ENCODE measurements at places on chromosomes 12 and 14. TPM values are rescaled to one million over a fixed set of nuclear protein-coding genes. Genes with fewer than 3 reads are reported as not detected.

The KCNH5 gene
- 1.5 TPM for total RNA-seq

DNA sequence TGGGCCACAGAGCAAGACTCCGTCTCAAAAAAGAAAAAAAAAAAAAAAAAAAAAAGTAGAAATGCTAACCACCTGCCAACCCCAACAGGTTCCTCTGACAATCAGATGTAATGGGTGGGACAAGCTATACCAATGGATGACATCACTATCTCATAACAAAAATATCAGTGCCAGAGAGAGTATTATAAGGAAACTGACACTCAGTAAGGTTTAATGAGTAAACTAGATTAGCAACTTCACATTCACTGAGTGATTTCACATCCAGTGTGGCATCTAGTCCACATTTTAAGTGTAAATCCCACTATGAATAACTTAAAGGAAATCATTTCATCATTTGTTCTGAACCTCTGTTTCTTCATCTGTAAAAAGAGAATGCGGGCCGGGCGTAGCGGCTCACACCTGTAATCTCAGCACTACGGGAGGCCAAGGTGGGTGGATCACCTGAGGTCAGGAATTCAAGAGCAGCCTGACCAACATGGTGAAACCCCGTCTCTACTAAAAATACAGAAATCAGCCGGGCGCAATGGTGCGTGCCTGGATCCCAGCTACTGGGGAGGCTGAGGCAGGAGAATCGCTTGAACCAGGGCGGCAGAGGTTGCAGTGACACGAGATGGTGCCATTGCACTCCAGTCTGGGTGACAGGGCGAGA lies 1.8 kb downstream of the SART3 start:
- no peak for DNase-seq

The ERBB3 gene
- total RNA-seq, result 5.1 TPM

The CS gene
- 375 TPM for total RNA-seq

GRCh38 chr12:58530742-58531062 lies 389.6 kb downstream of the LRIG3 start:
- no peak for DNase-seq

GRCh38 chr12:96210376-96211055 lies 16.3 kb downstream of the ELK3 start:
- no peak for DNase-seq

DNA sequence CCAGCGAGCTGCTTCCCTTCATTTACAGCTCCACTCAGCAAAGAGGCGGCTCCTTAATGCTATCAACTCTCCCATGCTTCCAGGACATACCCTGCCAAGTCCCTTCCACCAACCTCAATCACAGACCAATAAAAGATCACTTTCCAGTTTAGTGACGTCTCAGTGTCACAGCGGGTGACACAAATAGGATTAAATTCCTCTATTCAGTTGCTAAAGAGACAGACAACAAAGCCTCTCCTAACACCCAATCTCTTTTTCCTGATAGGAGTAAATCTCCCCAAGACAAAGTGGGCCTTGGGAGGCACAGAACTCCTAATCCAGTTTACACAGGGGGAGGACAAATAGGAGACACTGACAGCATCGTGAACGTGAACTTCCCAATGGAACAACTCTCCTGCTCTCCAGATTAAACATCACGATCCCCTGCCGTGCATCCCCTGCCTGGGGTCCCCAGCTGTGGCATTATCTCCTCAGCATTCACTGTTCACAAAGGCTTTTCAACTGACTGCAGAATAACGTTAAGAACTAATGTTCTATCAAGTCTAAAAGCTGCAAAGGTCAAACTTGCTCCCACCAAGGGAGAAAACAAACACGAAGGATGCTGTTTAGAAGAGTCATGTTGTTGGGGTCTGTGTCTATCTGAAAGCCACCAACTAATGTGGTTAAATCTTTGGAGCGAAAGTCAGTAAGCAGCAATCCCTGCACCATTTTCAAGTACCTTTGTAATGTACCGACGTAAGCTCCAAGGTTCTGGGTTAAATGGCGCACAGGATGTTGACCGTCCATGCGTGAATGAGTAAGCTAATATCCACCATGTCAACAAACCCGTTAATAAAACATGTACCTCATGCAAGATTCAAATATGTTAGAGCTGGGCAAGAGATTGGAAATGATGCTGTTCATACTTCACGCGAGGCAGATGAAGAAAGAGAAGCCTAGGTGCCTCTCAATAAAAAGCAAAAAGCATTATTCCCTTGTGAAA lies 31.5 kb downstream of the TMEM132D start:
- DNase-seq, result no peak

DNA sequence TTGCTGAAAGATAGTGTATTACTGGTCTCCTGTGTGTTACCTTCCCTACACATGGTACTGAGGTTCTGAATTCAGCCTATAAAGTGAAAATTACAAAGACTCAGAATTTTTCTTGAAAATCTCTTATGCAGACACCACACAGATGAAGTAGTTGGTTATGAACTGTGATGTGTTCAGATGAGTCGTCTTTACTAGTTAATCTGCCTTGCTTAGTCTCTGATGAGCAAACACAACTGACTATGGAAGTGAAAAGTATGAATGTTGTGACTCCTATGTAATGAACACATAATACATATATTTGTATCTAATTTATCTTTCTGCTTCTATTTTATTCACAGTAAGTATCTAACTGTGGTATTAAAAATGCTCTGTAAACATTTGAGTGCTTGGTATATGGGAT lies 4.7 kb downstream of the MTERF2 start:
- DNase-seq, result no peak

GRCh38 chr14:96710060-96710666 lies 87.0 kb upstream of the VRK1 start:
- no peak for DNase-seq

The C14orf39 gene
- total RNA-seq, result 0.82 TPM

- DNase-seq, result no peak
These were observed 838 bp downstream of the LRIG3 start for GRCh38 chr12:58919231-58920101.

The ABHD12B gene
- total RNA-seq, result not detected

The NPFF gene
- not detected for total RNA-seq

The PPHLN1 gene
- 66.3 TPM for total RNA-seq

DNA sequence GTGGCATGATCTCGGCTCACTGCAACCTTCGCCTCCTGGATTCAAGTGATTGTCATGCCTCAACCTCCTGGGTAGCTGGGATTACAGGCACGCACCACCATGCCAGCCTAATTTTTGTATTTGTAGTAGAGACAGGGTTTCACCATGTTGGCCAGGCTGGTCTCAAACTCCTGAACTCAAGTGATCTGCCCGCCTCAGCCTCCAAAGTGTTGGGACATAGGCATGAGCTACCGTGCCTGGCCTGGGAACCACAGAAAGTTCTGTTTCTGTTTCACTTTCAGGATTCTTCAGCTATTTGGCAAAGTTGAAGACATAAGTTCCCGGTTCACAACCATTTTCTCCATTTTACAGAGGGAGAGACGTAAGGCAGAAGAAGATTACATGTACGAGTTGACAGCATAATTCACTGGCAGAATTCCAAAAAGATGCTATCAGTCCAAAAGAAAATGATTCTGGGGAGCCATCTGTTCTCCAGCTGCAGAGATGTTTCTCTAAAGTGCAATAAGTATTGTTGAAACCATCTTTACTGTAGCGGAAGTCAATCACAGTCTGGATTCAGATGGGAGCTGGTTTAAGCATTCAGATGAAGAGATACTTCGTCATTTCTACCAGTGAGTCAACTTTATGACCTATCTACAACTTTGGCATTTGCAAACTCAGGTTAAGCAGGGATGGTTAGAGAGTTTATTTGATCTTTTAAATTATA lies 8.1 kb upstream of the RNF34 start:
- DNase-seq, result peak; percentile 60

- no peak for DNase-seq
These were observed 50.2 kb upstream of the NID2 start for GRCh38 chr14:52119030-52119429.

GRCh38 chr14:60544659-60545058 lies 35.7 kb downstream of the SIX6 start:
- no peak for DNase-seq

GRCh38 chr12:15530361-15530760 lies 208.1 kb downstream of the PTPRO start:
- DNase-seq, result no peak

The TRIM9 gene
- total RNA-seq, result 0.09 TPM

The TAS2R8 gene
- not detected for total RNA-seq

DNA sequence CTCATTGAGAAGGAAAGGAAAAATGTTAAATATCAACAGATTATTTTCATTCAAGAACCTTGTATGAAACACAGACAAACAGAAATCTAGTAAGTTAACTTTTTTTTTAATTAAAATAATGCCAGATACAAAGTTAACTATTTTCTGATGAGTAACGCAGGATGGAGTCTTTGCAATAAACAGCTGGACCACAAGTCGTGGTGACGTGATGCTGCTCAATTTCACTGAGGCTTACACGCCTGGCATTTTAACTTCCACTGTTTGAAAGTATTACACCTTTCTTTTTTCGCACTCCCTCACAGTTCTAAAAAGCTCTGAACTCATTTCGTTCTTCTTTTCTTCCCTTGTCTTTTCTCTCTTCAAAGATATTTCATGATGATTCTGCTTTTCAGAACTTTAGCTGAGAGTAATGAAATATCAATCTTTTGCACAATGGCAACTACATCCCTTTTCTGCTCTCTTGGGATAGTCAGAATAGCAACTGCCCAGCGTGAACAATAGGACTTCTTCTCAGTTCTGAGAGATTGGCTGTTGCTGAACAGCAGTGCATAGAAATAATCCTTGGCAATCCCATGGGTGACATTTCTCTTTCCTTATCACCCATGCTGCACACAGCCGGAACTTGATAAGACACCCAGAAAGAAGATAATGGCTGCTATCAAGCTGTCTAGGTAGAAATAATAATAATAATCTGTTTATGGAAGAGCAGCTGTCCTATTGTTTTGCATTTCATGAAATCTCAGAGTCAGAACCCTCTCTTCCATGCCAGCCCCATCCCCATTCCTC lies 160.5 kb downstream of the BTG1 start:
- peak; percentile 15 for DNase-seq

DNA sequence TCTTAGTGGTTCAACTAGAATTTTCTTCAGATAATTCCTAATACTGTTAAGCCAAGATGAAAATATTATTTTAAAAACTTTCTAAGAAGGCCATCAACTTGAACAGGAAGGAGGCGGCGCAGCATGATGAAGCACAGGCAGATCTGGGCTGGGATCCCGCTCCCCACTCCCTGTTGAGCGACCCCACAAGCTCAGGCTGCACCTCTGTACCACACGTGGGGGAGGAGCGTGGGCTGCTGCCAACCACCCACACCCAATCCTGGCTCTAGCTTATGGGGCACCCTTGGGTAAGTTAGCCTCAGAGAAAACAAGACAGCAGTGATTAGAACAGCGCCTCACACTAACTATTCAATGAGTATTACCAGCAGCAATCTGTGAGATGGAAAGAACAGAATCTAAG lies 6.0 kb downstream of the MTERF2 start:
- no peak for DNase-seq

The AQP5 gene
- total RNA-seq, result not detected

- no peak for DNase-seq
These were observed 182.9 kb downstream of the KCNA5 start for GRCh38 chr12:5226581-5226980.

GRCh38 chr14:31419967-31420318 lies 407 bp downstream of the HEATR5A start:
- DNase-seq, result peak; percentile 59

GRCh38 chr12:123043536-123044001 lies 63.1 kb downstream of the ARL6IP4 start:
- DNase-seq, result peak; percentile 38

The GEMIN2 gene
- 23.0 TPM for total RNA-seq

DNA sequence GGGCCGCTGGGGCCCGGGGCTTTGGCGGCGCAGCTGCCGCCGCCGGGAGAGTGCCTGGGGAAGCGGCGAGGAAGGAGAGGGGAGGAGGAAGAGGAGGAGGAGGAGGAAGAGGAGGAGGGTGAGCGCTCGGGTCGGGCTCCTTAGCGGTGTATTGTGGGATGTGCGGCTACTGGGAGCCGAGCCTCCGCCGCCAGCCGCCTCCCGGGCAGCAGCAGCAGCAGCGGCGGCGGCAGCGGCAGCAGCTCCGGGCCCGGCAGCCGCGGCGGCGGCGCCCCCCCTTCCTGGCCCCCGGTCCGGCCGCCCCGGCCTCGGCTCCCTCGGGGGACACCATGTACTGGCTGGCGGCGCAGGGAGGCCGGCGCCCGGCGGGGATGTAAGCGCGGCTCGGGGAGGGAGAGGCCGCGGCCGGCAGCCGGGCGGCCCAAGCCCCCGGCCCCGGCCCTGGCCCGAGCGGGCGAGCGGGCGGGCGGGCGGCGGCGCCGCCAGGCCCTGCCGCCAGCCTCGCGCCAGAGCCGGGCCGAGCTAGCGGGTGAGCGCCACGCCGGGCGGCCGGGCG lies at the start of gene SETD1B:
Gene SETD1B, plus strand, starts transcription at position 149 of the 556 bp plus-strand sequence. CDS start 729 bp downstream, outside the sequence.
- DNase-seq, result peak; percentile 38

The SEC23A gene
- total RNA-seq, result 16.4 TPM

All from K562 (cell line).